GM12878 (cell line): ENCODE measurements at places on chromosomes 5 and 9. TPM values are rescaled to one million over a fixed set of nuclear protein-coding genes. Genes with fewer than 3 reads are reported as not detected.

TAF11L9 gene
- not detected in 2 replicates for total RNA-seq

F2RL1 gene
- 0.10 and 0.16 TPM in 2 replicates for total RNA-seq

PCDHA1 gene
- not detected in 2 replicates for total RNA-seq

SLC46A2 gene
- total RNA-seq = not detected in 2 replicates

CDH12 gene
- not detected in 2 replicates for total RNA-seq

MARCOL gene
- total RNA-seq = not detected in 2 replicates

EGFLAM gene
- total RNA-seq = not detected in 2 replicates

PCDHGA3 gene
- total RNA-seq = 0.08 and 0.10 TPM in 2 replicates

GABRP gene
- not detected in 2 replicates for total RNA-seq

SLC27A6 gene
- not detected in 2 replicates for total RNA-seq
